Adrenal gland (tissue), 19 donors: ENCODE measurements at places on chromosomes 3 and 15. TPM values are rescaled to one million over a fixed set of nuclear protein-coding genes. Genes with fewer than 3 reads are reported as not detected.

GRCh38 chr3:142844339-142844977 is 44.4 kb downstream of the PCOLCE2 start:
- DNase-seq: no peak

DNA sequence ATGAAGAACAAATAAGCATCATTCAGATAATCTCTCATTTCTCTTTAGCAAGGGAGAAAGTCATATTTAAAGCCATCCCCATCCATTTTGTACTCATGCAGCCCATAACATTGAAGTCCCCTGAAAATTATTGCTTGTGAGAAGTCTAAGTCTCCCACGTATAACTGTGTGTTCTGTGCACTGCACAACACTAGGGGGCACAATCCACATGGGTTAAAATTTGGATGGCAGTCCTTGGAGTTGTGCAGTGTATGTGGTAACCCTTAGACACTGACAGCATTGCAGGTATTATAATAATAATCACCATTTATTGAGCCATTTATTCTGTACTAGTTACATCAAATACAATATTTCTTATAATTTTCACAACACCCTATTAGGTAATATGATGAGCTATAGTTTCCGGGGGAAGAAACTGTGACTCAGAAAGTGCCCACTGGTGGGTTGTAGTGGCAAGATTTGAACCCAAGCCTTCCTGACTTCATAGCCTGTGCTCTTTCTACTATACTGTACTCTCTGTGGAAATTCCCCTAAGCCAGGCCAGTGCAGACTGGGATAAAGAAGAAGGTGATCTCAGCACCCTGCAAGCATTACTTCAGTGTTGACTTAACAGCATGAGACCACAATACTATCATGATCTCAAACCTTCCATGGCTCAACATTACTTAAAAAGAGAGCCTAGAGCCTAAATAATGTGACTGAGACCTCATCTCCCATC is 15.7 kb downstream of the KCNAB1 start:
- no peak for DNase-seq

- DNase-seq: no peak
Measured at GRCh38 chr3:145333931-145334330, 827.1 kb downstream of the PLOD2 start.

ZNF385D gene
- 1.1 TPM for total RNA-seq

ST8SIA2 gene
- not detected for total RNA-seq

CHD2 gene
- total RNA-seq: 96.0 TPM

NME9 gene
- total RNA-seq: not detected

ECE2 gene
- total RNA-seq: not detected
